Epithelial cell of umbilical artery (primary cell): ENCODE measurements at places on chromosomes 3 and 15. TPM values are rescaled to one million over a fixed set of nuclear protein-coding genes. Genes with fewer than 3 reads are reported as not detected.

The UQCRC1 gene
- 369 and 467 TPM in 2 replicates for total RNA-seq

The TMEM212 gene
- total RNA-seq: under 0.01 TPM in 1 of 2 replicates, not detected in the other

The GLDN gene
- total RNA-seq: under 0.01 TPM in 1 of 2 replicates, not detected in the other

The LSMEM2 gene
- not detected in 2 replicates for total RNA-seq

The WNT7A gene
- total RNA-seq: not detected in 2 replicates

The WNT5A gene
- total RNA-seq: 0.30 and 0.32 TPM in 2 replicates

The TTLL13 gene
- 0.15 TPM in 1 of 2 replicates, not detected in the other for total RNA-seq

The GOLGA8S gene
- under 0.01 and 0.15 TPM in 2 replicates for total RNA-seq

The ITPR1 gene
- total RNA-seq: 16.2 and 31.9 TPM in 2 replicates

The GUCA1C gene
- total RNA-seq: not detected in 2 replicates

The WDR93 gene
- not detected in 2 replicates for total RNA-seq

The GOLGA8H gene
- total RNA-seq: 0.97 and 2.3 TPM in 2 replicates

The RAD51 gene
- 5.8 and 9.6 TPM in 2 replicates for total RNA-seq

The CPNE9 gene
- total RNA-seq: not detected in 2 replicates

The KY gene
- not detected in 2 replicates for total RNA-seq

The FBXW12 gene
- not detected in 2 replicates for total RNA-seq

The GP9 gene
- total RNA-seq: 0.32 TPM in 1 of 2 replicates, not detected in the other

The MBD4 gene
- 17.2 and 22.6 TPM in 2 replicates for total RNA-seq

The FEZF2 gene
- not detected in 2 replicates for total RNA-seq

The SLC12A8 gene
- total RNA-seq: 0.46 and 0.65 TPM in 2 replicates

The GOLGA6B gene
- not detected in 2 replicates for total RNA-seq

The BSN gene
- under 0.01 TPM in 2 replicates for total RNA-seq

The KCNAB1 gene
- 0.32 and 2.0 TPM in 2 replicates for total RNA-seq

The ZNF860 gene
- total RNA-seq: 0.61 and 0.65 TPM in 2 replicates

The PDIA5 gene
- 44.4 and 64.6 TPM in 2 replicates for total RNA-seq

The VGLL3 gene
- 3.2 and 5.6 TPM in 2 replicates for total RNA-seq

The DZIP1L gene
- total RNA-seq: 8.8 and 16.0 TPM in 2 replicates

The XCR1 gene
- total RNA-seq: not detected in 2 replicates

The KLHL40 gene
- total RNA-seq: not detected in 2 replicates

The IQCF2 gene
- total RNA-seq: not detected in 2 replicates

The WDR73 gene
- total RNA-seq: 22.4 and 35.4 TPM in 2 replicates

The UBA7 gene
- 18.2 and 69.8 TPM in 2 replicates for total RNA-seq

The HCLS1 gene
- 55.2 and 55.3 TPM in 2 replicates for total RNA-seq

The ARGFX gene
- total RNA-seq: not detected in 2 replicates

The ANKRD34C gene
- total RNA-seq: not detected in 2 replicates

The PLAAT1 gene
- total RNA-seq: not detected in 2 replicates

The SMAD6 gene
- 12.2 and 21.4 TPM in 2 replicates for total RNA-seq

The MRPL3 gene
- total RNA-seq: 112 and 123 TPM in 2 replicates

The TMEM45A gene
- total RNA-seq: 2.3 and 3.6 TPM in 2 replicates

The TM2D3 gene
- total RNA-seq: 29.6 and 40.9 TPM in 2 replicates

The SLC24A5 gene
- total RNA-seq: under 0.01 TPM in 1 of 2 replicates, not detected in the other

The TRIM71 gene
- not detected in 2 replicates for total RNA-seq

The PRTG gene
- 2.9 and 4.7 TPM in 2 replicates for total RNA-seq

The C3orf80 gene
- total RNA-seq: under 0.01 TPM in 1 of 2 replicates, not detected in the other

The ZPLD1 gene
- not detected in 2 replicates for total RNA-seq
